ENCODE measurements at places on chromosomes 12 and 14.
A peak's percentile ranks its signal among the peaks of the same experiment; 100 is the strongest.

DNA sequence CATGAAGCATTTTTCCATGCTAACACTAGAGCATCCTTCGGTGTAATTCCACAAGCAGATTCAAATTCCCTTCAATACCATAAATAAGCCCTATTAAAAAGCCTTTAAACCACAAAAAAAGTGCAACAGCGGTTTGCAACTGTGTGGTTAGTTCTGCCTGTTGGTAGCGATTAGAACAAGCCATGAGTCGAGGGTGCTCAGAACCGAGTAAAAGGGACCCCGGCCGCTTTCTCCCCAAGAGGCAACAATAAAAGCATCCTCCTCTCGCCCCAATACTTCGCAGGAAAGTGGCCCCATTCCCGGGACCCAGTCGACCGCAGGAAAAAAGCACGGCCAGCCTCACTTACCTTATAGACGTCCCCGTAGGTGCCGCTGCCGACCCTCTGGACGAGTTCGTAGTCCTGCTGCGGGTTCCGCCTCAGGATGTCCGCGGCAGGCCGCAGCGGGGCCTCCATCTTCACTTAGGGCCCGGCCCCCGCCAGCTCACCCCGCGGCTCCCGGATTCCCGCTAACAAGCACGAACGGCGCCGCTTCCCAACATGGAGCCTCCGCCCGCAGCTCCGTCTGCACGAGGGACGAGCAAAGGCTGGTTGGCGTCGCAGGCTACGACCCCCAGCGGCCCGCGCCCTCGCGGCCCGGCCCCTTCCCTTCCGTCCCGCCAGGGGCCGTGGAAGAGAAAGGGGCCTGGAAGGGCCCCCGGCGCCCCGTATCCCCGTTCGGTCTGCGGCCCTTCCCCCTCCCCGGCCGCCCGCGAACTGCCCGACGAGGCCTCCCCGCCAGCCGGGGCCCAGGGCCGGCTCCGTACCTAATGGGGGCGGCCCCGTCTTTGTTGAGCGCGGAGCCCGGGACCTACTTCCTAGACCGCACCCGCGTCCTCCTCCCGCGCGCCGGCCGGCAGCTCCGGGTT lies 521 bp downstream of the MAP4K5 start:
- DNase-seq: peak; percentile 55

- DNase-seq: peak; percentile 12
These were observed 133.9 kb upstream of the SCAF11 start for GRCh38 chr12:46124132-46124847.

GRCh38 chr14:82403987-82404386 lies 870.3 kb upstream of the SEL1L start:
- no peak for DNase-seq

DNA sequence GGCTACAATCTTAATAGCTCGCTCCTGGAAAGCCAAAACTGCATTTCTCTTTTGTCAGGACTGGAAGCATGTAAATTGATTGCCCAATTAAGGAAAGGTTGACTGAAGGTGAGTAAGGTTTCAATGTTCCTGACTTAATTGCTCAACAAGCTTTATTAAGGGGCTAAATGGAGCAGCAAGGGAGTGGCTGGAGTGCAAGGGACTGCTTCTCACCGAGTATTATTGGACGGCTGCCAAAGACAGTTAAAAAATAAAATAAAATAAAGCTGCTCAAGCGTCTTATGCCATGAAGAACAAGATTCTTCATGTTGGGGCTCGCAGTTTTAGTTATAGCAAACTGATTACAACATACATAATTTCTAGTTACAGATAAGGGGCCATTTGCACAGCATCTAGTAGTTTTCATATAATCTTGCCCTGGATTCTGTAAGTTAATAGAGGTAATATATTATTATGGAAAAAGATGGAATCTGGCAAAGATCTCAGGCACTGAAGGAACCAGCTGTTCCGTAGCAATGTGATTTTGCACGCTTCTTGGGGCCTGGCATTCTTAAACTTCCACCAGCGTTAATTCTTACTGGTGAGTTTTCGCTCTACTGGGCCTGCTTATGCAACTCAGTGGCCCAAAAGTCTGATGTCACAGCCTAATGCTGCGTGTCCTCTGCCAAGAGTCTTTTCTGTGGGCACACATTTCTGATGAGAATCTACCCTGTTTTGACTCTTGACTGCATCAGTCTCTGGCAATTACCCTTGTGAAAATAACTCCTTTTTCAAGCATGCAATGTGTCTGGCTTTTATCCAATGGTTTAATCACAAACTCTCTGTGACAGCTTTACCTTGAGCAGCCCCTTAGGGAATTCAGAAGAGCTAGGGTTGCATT lies 108.5 kb downstream of the SLC38A1 start:
- DNase-seq: peak; percentile 97

DNA sequence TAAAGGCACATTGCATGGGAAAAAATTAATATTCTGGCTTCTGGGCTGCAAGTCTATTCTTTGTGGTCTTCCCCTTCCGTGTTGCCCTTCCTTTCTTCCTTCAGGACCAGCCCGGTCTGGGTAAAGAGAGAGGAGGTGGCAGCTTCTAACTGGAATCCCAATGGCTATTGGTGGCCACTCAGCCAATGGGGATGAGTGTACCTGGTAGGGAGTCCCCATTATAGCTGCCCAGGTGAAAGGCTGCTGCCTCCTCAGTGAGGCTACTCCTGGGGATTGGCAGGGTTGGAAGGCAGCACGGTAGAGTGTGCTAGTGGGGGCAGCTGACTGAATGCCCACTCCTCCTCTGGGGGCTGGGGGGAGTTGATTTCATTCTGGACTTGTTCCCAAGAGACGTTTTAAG lies 112.6 kb downstream of the RBM19 start:
- DNase-seq: no peak

GRCh38 chr12:49518914-49519573 lies 19.8 kb upstream of the KCNH3 start:
- peak; percentile 55 for DNase-seq

- DNase-seq: no peak
These were observed 35.1 kb downstream of the PPP2R5E start for GRCh38 chr14:63508033-63508432.
